ENCODE measurements at places on chromosomes 2 and 18.

DNA sequence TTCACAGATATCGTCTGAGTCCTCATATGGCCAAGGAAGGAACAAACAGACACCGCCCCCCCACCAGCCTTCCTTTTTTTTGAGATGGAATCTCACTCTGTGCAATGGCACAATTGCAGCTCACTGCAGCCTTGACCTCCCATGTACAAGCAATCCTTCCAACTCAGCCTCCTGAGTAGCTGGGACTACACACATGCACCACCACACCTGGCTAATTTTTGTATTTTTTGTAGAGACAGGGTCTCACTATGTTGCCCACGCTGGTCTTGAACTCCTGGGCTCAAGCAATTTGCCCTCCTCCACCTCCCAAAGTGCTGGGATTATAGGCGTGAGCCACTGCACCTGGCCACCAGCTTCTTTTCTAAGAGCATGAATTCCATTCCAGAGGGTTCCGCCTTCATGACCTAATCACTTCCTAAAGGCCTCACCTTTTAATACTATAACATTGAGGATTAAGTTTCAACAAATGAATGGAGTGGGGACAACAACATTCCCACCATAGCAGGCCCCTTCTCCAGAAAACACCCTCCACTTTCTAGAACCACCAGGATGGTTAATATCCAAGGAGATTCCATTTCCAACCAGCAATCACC lies 2.2 kb upstream of the TMBIM1 start:
- no peak for DNase-seq

DNA sequence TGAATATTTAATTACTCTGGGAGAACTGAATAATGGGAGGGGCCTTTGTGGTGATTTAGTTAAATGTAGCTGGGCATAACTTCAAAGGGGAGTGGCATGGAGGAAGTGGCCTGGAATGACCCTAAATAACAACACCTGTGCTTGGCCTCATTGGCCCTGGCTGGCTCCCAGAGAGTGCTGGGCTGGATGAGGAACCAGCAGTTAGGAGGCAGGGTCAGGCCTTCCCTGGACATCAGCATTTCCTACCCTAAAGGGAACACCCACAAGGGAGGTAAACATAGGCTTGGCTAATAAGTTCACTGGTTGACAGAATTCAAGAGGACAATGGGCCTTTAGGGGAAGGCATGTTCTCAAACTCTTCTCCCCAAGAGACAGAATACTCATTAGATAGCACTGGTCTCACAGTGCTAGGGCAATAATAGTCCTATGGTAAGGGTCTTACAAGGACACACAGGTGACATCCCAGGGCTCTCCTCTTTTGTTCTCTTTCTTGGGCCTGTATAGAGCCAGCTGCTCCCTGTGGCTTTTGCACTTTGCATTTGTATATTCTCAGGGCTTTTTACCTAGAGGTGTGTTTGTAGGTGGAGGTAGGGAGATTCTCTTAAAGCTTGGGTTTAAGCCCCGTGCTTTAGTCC lies 106.8 kb downstream of the ZNF519 start:
- DNase-seq = no peak

DNA sequence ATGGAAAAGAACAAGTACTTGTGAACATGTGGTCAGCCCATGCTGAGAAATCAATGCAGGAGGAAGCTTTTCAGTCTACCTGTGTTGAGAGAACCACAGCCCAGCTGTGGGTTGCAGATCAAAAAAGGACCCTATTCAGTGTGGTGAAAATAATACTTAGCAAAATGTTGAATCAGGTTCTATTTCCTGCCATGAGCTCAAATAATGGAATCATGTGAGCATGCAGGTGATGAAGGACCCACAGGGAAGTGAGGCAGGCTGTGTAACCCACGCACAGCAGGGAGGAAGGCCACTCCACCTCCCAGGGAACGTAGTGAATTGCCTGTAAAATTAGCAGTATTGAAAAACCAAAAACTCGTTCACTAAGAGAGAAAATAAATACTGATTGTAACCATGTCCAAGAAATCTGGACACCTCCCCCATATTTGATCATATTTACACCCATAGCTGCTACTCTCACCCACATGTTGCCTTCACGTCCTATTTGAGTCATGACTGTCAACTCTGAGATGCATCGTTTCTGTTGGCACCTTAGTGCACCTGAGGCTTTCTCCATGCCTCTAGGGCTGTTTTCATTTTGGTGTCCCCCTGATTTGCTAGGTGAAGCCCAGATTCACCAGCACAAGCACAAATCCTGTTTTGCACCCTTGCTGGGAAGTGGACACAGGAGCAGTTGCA lies 20.5 kb upstream of the BCL2L11 start:
- no peak for DNase-seq

DNA sequence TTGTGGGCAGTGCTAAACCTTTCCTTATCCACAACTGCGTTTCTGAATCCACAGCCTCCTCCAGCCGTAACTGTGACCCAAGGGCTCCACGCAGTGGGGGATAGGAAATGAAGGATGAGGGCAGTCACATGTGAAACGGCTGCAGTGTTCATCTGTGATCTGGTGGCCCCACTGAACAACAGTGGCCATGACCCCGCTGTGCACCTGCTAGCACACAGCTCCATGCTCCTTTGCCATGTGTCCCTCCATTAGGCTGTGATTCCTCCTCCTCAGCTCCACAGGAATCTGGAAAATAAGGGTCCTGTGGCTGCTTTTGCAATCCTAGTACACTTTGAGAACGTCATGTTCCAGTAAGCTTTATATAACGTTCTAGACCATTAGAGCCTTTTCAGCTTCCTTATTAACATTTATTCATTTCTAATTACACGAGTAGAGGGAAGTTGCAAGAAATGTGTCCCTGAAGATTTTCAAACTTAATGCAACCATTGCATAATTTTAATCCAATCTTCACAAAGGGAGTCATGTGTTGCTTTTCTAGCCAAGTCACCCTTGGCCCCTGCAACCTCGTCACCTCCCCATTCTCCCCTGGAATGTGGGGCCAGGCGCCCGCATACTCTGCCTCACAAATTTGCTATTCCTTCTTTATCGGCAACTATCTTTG lies 7.1 kb upstream of the NAPG start:
- DNase-seq = no peak

- DNase-seq = no peak
Observed at GRCh38 chr18:62510789-62511188, 12.0 kb upstream of the ZCCHC2 start.

DNA sequence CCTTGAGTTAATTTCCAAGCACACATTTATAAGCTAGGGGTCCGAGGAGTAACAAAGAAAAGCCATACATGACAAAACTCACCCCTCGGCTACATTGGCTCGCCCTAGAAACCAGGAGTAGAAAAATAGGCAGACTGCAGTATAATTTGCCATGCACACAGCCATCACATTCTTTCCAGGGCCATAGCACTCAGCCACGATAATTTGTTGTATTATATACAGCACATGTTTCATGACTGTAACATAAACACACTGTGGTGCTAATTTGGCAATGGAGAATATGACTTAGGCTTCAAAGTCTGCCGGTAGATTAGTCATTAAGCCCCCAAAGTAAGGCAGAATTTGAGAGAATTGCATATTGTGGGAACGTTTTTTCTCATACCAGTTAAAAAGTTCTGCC lies 254.9 kb downstream of the ZNF521 start:
- DNase-seq = no peak

DNA sequence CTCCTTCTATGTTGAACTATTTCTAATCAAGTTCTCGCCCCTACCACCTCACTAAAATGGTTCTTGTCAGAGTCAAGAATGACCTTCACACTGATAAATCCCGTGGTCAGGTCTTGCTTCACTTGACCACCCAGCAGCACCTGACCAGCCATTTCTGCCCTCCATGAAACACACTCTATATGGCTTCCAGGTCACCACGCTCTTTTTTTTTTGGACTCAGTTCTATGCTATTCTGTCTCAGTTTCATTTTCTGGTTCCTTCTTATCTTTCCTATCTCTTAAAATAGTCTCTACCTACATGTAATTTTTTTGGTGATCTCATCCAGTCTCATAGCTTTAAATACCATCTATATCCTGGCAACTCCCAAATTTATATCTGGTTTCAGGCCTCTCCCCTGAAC lies 11.4 kb downstream of the EIF2AK3 start:
- no peak for DNase-seq

DNA sequence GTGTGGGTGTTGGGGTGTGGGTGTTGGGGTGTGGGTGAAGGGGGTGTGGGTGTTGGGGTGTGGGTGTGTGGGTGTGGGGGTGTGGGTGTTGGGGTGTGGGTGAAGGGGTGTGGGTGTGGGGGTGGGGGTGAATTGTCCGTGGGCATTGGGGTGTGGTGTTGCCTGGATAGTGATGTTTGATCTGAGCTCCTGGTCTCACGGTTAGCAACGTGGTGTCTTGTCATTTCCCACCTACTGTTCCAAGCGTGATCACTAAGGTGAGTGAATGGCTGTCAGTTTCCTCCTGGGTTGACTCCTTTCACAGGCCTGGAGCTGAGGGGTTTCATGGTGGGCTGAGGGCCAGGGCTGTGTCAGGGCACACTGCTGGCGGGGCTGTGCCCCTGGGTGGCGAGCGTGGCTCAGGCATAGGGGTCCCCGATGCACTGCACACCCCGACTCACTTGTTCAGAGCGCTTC lies 27.2 kb downstream of the RTP5 start:
- DNase-seq = no peak

- no peak for DNase-seq
Observed at GRCh38 chr2:40178971-40179370, 272.9 kb downstream of the SLC8A1 start.

DNA sequence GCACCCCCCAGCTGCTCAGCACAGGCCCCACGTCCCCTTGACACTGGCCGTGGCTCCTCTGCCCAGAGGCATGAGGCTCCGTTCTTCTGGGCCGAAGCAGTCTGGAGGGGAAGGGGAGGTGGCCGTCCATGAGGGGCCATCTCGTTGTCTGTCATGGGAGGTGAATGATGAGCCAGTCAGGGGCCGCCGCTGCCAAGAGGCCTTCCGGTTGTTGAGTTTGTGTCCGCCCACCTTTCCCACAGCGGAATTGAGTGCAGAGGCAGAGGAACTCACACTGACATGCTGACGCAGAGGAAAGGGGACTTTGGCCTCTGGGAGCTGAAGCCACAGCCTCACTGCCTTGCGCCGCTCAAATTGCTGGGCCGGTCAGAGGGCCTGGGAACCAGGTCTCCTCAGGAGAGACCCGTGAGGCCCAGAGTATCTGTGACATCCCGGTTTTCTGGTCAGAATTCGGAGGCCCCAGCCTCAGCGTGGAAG lies 268.4 kb downstream of the ATAD2B start:
- no peak for DNase-seq

- DNase-seq = no peak
Observed at GRCh38 chr2:7766088-7766722, 849.0 kb downstream of the RNF144A start.

GRCh38 chr2:100630473-100630977 lies 67.7 kb downstream of the PDCL3 start:
- DNase-seq = no peak

- DNase-seq = no peak
Observed at GRCh38 chr2:98293931-98294687, 52.1 kb upstream of the CNGA3 start.

GRCh38 chr18:14922031-14922430 lies 174.1 kb downstream of the ANKRD30B start:
- no peak for DNase-seq

- no peak for DNase-seq
Observed at GRCh38 chr2:237465515-237466148, 21.4 kb upstream of the MLPH start.

- peak; percentile 19 for DNase-seq
Observed at GRCh38 chr2:9800975-9801726, 42.1 kb upstream of the TAF1B start.

DNA sequence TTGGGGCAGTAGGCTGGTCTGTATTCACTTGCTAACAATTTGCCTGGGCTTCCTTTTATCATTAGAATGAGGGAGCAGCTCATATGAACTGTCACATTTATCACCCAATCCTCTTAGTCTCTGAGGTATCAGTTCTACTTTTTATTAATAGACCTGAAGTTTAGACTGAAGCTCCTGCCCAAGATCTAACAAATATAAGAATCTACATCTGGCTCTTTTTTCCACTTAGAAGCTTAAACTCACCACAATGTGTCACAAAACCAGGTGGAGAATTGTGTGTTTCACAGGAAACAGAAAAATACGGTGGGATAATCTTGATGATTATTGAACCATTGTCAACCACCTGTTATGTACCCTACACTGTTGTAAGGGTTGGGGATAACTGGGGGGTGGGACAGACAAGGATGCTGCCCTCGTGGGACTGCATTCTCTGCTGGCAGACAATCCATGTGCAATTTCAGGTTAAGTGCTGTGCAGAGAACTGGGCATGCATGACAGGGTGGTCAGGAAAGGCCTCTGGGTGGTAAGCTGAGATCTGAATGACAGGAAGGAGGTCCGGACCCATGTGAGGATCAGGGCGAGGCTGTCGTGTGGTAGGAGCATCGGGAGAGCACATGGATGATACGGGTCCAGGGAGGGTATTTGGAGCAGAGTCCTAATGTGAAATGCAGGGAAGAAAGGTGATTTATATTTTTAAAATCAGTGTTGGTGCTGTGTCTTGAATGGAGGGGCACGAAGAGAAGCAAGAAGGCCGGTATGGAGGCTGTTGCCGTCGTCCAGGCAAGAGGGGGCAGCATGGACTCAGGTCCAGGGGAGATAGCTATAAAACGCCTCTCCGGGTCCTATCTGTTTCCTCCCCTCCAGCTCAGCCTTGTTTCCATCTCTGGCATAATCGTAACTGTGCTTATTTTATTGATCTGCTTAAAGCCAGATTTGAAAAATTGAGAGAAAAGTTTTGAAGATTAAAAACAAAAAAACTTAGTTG lies 17.6 kb downstream of the MYL12B start:
- no peak for DNase-seq

GRCh38 chr2:27175330-27175729 lies 26.5 kb downstream of the TCF23 start:
- no peak for DNase-seq

DNA sequence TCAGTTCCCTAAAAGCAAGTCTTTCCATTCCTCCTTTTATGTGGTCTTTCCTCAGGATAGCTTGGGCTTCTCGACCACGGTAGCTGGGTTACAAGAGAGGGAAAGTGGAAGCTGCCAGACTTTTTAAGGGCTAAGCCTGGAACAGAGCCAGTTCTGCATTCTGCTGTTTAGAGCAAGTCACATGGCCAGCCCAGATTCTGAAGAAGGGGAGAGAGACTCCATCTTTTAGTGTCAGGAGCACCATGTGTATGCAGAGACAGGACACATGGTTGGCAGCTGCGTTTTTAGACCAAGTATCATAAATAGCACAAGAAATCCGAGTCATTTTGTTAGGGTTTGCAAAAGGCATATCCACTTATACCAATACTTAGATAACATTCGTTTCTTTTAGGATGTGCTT lies 4.7 kb downstream of the HMSD start:
- DNase-seq = no peak

All from activated T-helper 1 cell treated with Interleukin-2 at 50 U/mL for 16 hours (primary cell).